ENCODE measurements at places on chromosomes 7 and 10. TPM values are rescaled to one million over a fixed set of nuclear protein-coding genes. Genes with fewer than 3 reads are reported as not detected.

- H3K4me1 ChIP-seq, result no peaks in the 10 kb centered on the region
- DNase-seq, result no peak
Observed at GRCh38 chr7:41855798-41856197, 152.9 kb upstream of the INHBA start.

Gene KIAA1217
- 13.0 TPM for total RNA-seq

GRCh38 chr10:49099046-49099445, 16.3 kb downstream of the VSTM4 start:
- no peak overlapping the region for H3K4me3 ChIP-seq
- H3K4me1 ChIP-seq, result peaks cover 5% of the 10 kb centered on the region
- no peak overlapping the region for H3K27ac ChIP-seq
- no peaks in the 10 kb centered on the region for H3K36me3 ChIP-seq
- DNase-seq, result no peak

DNA sequence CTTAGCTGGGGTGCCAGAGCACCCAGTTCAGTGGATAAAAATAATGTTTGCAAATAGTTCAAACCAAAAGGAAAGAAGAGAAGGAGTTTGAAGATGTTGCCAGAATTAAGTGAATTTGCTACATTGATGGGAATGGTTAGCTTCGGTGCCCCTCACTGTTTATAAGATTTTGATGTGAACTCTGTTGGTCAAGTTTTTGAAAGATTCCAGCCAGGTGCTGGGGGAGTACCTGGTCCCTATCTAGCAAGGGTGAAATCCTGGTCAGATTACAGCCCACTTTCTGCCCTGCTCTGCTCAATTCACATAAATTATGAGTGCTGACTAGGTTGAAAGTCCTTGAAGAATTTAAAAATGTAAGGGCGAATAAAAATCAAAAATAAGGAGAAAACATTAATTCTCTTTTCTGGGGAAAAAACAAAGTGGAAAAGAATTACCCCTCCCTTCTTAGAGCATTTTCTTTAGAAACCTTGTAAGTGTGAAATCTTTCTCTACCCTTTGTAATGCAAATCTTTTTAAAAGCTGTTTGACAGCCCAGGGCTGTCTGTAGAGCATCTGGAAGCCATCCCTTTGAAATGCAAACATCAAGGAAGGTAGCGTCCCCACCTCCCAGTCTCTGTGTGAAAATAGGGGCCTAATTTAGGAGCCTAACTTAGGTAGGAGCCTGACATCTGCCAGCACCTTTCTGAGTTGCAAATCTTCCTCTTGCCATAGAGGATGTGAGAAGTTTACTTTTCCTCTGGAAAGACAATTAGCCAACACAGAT, 1.4 kb upstream of the GIMAP5 start:
- H3K36me3 ChIP-seq, result no peaks in the 10 kb centered on the region
- H3K27me3 ChIP-seq, result no peaks in the 10 kb centered on the region
- H3K4me1 ChIP-seq, result no peaks in the 10 kb centered on the region
- H3K4me3 ChIP-seq, result no peak overlapping the region
- no peak for DNase-seq

GRCh38 chr10:125999694-126000093, 103.3 kb downstream of the FANK1 start:
- no peak for DNase-seq
- no peaks in the 10 kb centered on the region for H3K4me1 ChIP-seq
